ENCODE measurements at places on chromosomes 3 and 15. TPM values are rescaled to one million over a fixed set of nuclear protein-coding genes. Genes with fewer than 3 reads are reported as not detected.

ABHD10 gene
- total RNA-seq, result 41.3 TPM

POTEB gene
- total RNA-seq, result not detected

CCDC12 gene
- 17.9 TPM for total RNA-seq

CCDC13 gene
- not detected for total RNA-seq

NUSAP1 gene
- 388 TPM for total RNA-seq

DNA sequence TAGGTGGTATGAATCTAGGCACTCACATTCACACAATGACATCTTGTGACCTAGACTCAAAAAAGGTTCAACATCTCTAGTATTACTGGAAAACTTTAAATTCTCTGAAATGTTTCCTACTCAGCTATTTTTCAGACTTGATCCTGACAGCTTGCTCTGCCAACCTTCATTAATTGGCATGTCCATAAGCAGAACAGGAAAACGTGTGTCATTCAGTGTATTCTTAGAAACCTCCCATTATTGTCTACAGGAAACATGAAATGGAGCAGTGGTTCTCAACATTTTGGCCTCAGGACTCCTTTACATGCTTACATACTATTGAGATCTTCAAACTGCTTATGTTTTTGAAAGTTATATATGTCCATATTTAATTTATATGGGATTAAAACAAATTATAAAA is 363.2 kb downstream of the NAALADL2 start:
- no peak for DNase-seq

DNA sequence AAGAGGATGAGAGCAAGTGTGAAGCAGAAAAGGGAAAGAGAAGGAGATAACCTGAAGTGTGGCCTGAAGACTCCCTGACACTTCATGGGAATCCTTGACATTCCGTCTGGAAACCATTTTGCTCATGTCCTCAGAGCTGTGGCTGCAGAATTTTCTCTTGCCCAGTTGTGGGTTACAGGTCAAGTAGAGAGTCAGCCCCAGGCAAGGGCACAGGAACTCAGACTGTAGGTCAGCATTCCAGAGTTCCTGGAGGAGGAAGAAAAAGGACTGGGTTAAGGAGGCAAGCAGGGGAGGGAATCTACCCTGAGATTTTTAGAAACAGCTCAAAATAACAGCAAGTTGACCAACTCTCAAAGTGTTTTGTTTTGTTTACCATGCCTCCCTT is 4.1 kb upstream of the THSD4 start:
- no peak for DNase-seq

- no peak for DNase-seq
Observed at GRCh38 chr15:39860200-39860599, 59.9 kb downstream of the GPR176 start.

- DNase-seq, result no peak
Observed at GRCh38 chr15:68439506-68439905, 7.5 kb upstream of the ITGA11 start.

- no peak for DNase-seq
Observed at GRCh38 chr3:123471106-123471505, 22.2 kb upstream of the ADCY5 start.

DNA sequence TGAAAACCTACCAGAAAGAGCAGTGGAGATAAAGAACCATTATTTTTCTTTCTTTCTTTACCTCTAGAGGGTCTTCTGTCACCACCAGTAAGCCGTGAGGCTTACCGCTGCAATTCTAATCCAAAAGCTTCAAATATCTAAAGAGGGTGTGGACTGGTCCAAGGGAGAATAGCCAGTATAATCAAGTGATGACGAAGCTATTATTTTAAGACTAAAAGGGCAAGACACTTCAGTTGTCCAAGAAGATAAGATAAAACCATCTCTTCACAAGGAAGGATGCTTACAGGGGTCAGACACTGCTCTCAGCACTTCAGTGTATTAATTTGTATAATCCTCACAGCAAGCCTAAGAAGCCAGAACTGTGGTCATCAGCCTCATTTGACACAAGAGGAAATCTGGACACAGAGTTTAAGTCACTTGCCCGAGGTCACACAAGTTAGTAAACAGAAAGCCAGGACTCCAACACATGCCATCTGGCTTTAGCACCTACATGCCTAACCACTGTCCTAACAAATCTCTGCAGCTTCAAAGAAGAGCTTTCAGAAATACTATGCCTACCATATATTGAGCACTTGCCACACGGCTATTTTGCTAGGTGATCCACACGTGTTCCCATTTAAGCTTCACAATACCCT is 14.6 kb downstream of the HDC start:
- no peak for DNase-seq

GRCh38 chr3:35200056-35200455 is 439.3 kb upstream of the ARPP21 start:
- DNase-seq, result no peak

Data from neural progenitor cell (in vitro differentiated cells).